ENCODE measurements at places on chromosomes 5 and 9. TPM values are rescaled to one million over a fixed set of nuclear protein-coding genes. Genes with fewer than 3 reads are reported as not detected.

The GPR21 gene
- 0.11 TPM for total RNA-seq

The P4HA2 gene
- 217 TPM for total RNA-seq

The NFIB gene
- total RNA-seq: 13.0 TPM

The C5orf52 gene
- total RNA-seq: not detected

The MSX2 gene
- total RNA-seq: 4.9 TPM

The PCDHGC4 gene
- 0.69 TPM for total RNA-seq

The S1PR3 gene
- total RNA-seq: 3.2 TPM

The DOCK8 gene
- not detected for total RNA-seq

The GABRB2 gene
- 10.5 TPM for total RNA-seq

The ANGPTL2 gene
- total RNA-seq: 13.5 TPM

The FOXD4 gene
- 0.52 TPM for total RNA-seq

The PGM5 gene
- total RNA-seq: not detected

The STK32A gene
- total RNA-seq: not detected

Data from LHCN-M2 (cell line).